ENCODE measurements at places on chromosomes 12 and 14.

- DNase-seq: no peak
These were observed 159.6 kb downstream of the PLCZ1 start for GRCh38 chr12:18578191-18578590.

GRCh38 chr14:63147018-63147417, 57.2 kb upstream of the RHOJ start:
- no peak for DNase-seq

DNA sequence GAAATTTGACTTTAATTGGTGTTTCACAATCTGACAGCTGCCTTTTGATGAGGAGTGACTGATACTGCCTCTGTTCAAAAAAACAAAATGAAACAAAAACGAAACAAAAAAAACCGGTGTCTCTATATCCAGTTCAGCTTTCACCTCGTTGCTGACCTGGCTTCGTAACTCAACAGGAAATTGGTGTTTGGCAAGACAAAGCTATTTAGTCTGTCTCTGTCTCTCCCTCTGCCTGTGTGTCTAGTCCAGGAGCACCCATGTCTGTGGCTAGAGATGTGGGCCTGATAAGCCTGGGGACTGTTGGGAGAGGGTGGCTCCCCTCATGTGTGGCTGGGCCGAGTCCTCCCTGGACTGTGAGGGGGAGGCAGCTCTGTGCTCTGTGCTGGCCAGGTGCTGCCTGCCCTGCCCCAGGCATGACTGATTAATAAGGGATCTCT, 11.3 kb downstream of the CACNA1C start:
- DNase-seq: no peak

GRCh38 chr12:126663304-126664094, 1598.3 kb downstream of the AACS start:
- no peak for DNase-seq

GRCh38 chr12:44118946-44119345, 283.1 kb downstream of the TMEM117 start:
- no peak for DNase-seq

GRCh38 chr14:100140452-100141078, 18.9 kb downstream of the DEGS2 start:
- DNase-seq: no peak

All from kidney epithelial cell (primary cell).